ENCODE measurements at places on chromosomes 7 and 10. TPM values are rescaled to one million over a fixed set of nuclear protein-coding genes. Genes with fewer than 3 reads are reported as not detected.

The ADRA2A gene
- 6.2 TPM for total RNA-seq

The RSPH10B gene
- total RNA-seq: 4.7 TPM

The CACNB2 gene
- 32.7 TPM for total RNA-seq

The PVRIG gene
- not detected for total RNA-seq

GRCh38 chr10:11810973-11811372, 12.2 kb upstream of the PROSER2 start:
- DNase-seq: no peak

DNA sequence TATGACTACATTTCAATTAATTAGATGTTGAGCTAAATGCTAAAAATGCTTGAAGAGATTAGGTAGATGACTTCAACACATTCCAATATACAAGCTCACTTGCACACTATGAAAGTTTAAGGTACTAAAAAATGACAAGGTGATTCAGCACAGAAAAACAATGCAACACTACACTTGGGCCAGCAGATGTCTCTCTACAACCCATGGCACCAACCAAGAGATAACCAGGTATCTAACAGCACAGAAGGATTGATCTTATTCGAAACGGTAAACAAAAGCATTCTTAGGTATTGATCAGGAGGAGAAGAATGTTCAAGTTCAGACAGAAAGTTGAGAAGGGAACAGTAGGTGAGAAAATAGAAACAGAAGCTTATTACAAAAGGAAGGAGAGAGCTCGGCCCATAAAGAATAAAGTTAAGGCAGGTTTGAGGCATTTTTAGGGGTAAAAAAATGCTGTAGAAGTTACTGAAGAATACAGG, 248.2 kb upstream of the KLF14 start:
- DNase-seq: peak; percentile 25

GRCh38 chr10:48284002-48284546, 9.6 kb upstream of the FRMPD2 start:
- DNase-seq: no peak

DNA sequence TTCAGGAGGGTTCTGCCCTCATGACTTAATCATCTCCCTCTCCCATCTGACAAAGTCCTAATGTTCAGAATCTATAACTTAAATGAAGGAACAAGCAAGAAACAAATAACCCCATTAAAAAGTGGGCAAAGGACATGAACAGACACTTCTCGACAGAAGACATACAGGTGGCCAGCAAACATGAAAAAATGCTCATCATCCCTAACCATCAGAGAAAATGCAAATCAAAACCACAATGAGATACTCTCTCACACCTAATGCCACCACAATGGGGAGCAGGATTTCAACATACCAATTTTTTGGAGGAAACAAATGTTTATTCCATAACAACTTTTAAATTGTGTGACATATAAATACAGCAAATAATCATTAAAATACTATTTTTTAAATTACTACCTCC, 3.0 kb upstream of the HTR7 start:
- no peak for DNase-seq

DNA sequence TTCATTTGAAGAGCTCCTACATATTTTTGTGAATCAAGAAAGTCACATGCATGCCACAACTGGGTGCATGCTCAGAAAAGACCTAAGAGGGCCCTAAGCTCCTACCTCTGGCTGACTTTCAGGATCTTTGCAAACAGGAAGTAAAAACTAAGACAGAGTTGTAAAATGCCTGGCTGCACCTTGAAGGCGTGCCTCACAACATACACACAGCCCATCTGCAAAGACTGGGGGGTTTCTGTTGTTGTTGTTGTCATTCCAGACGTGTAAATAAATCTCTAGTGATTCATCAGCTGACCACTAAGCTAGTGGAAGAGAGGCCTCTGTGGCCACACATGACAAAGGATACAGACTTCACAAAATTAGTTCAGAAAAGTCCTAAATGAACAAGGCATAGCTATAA, 31.8 kb downstream of the SMURF1 start:
- no peak for DNase-seq

DNA sequence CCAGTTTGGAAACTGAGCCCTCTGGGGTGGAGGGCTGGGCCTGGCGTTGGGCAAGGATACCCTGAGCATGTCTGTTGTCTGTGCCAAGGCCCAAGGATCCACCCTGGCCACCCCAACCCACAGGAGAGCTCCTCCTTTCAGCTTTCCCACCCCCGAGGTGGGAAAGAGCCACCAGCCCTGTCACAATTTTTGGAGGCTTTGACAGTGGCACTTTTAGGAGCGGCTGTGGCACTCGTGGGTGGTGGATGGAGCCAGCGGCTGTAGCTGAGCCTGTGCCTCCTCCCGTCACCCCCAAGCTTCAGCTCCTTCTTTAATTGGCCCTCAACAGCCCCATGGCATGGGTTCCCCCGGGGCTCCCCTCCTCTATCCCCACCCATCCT, 18.2 kb upstream of the ZNF862 start:
- DNase-seq: no peak

DNA sequence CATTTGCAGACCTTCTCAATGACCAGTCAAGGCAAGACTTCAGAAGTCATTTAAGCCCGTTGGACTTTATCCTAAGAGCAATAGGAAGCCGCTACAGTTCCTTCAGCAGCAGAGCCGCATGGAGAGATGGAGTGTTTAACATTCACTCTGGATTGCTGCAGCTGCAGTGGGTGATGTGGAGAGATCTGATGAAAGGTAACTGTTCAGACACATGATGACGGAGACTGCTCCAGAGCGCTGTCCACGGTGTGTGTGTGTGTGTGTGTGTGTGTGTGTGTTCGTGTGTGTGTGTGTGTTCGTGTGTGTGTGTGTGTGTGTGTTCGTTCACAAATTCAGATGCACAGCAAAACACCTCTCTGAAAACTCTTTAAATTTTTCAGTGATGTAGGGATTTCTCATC, 37.0 kb downstream of the SEC61G start:
- DNase-seq: no peak
